ENCODE measurements at places on chromosomes 5 and 9.

GRCh38 chr5:90558344-90559192 lies at the start of gene ADGRV1:
Gene ADGRV1 (plus strand): TSS chr5:90558797. CDS start chr5:90558896, 99 bp downstream.
- DNase-seq: peak; percentile 8

DNA sequence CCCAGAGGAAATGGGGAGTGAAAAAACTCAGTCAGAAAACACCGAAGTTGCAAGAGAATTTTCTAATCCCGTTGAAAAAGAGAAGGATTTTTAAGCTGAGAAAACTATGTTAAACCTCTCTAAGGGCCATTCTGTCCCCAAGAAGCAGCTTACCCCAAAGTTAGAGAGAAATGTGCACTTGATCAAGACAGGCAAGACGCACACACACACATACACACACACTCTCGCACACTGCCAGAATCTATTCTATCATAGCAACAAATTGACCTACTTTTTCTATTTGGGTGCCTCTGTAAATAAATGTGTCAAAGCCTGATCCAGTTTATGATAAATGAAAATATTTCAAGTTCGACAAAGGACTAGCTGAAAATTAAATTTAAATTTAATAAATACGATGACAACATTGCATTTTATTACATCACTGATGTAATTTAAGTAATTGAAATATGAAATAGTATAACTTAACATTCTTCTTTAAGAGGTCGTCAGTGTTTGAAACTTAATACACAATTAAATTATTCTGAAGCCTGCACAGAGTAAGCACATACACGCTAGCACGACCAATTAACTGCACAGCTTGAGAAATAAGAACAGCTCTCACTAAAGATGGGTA lies 5.9 kb downstream of the NFIL3 start:
- no peak for DNase-seq

GRCh38 chr5:158164296-158165047 lies 305.5 kb upstream of the CLINT1 start:
- no peak for DNase-seq

- DNase-seq: no peak
Observed at GRCh38 chr5:173411791-173412555, 83.8 kb upstream of the STC2 start.

- DNase-seq: no peak
Observed at GRCh38 chr9:106960258-106960657, 97.3 kb downstream of the ZNF462 start.

DNA sequence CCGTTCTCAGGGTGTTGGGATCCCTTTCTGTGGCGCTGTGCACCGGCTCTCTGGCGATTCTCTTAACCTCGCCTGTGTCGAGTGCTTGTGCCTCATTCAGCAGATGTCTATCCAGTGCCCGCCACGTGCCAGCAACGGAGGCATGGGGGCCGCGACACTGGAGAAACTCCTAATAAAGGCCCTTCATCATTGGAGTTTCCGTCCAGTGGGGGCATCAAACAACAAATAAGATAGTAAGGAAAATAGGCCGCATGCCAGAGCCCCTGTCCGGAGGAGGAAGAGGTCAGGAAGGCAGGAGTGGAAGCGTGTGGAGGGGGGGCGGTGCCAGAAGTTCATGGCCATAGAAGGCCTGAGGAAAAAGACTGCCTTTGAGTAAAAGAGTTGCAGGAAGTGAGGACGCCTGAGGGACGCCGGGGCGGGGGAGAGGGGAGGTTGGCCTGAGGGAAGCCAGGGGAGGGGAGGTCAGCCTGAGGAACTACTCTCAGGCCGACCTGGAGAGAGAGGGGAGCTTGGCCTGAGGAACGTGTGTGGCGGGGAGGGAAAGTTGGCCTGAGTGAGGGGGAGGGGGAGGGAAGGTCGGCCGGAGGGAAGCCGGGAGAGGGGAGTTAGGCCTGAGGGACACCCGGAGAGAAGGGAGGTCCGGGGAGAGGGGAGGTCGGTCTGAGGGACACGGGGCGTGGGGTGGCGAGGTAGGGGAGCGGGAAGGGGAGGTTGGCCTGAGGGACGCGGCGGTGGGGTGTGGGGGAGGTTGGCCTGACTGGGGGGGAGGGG lies 82.2 kb downstream of the CACNA1B start:
- DNase-seq: no peak

Data from activated CD4-positive, alpha-beta T cell treated with anti-CD3 and anti-CD28 coated beads, Interleukin-2, amount 50 U/mL, for 48 hours (primary cell).